Memory B cell (primary cell): ENCODE measurements at places on chromosomes 7 and 10.

DNA sequence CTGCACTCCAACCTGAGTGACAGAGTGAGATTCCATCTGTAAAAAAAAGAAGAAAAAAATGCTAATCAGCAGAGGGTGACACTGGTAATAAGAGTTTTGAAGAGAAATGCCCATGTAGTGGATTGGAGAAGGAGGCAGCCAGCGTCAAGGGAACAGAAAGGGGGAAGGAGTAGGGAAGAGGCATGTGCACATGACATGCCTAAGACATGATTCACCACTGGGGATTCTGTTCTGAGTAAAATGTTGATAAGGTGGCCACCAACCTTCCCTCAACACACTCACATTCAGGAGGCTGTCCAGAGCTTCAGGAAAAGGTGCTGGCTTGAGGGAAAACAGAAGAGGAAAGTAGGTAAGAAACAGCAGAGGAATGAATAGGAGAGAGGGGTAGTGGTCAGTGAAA, 39.9 kb downstream of the AKR1D1 start:
- no peak for DNase-seq

DNA sequence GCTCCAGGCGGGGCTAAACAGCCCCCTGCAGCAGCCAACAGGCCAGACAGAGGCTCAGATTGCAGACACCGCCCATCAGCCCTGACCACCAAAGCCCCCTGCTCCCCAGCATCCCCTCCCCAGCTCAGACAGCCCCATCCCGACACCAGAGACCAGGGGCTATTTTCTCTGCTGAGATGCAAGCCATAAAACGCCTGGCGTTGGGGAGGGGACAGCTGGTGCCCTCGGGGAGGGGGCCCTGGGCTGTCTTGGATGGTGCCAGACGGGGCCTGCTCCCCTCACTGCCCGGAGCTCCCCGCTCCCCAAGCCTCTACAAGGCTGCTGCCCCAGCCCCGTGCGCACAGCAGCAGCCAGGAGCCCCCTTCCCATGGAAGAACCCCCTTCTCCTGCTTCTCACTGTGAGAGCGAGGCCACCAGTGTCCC, 31.8 kb downstream of the GET4 start:
- DNase-seq = no peak

- no peak for DNase-seq
Measured at GRCh38 chr10:17216217-17216900, 11.7 kb upstream of the VIM start.

DNA sequence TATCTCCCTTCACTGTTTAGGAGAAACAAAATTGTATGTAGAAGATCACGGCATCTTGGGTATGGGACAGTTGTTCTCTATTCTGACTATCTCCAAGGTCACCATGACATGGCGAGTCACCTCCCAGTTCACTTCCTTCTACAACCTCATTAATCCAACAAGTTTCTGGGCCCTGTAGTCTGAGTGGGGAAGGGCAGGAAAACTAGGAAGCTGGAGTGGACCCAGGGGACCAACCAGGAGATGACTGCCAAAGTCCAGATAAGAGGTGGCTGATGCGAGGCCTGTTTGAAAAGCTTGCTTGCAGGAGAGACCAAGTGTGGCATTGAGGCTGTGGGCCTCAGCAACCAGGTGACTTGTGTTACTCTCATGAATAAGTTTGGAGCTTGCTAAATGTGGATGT, 584.9 kb downstream of the TNS3 start:
- DNase-seq = no peak

- DNase-seq = no peak
Measured at GRCh38 chr7:24017519-24017918, 266.5 kb upstream of the NPY start.

- no peak for DNase-seq
Measured at GRCh38 chr7:71543396-71543795, 411.5 kb downstream of the GALNT17 start.

DNA sequence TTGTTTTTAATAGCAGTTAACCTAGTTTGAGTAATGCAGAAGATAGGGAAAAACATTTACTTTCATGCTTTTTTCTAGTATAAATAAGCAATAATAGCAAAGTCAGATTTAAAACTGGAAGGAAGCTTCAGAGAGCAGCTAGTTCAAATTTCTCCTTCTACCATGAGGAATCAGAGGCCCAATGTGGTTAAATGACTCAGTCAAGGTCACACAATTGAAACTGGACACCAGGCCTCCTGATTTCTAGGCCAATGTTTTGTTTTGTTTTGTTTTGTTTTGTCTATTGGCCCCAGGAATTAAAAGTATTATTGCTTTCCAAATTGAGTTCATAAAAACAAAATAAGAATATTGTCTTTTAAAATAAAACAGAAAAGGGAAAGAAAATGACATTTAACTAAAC, 122.3 kb downstream of the TRIL start:
- DNase-seq = no peak

DNA sequence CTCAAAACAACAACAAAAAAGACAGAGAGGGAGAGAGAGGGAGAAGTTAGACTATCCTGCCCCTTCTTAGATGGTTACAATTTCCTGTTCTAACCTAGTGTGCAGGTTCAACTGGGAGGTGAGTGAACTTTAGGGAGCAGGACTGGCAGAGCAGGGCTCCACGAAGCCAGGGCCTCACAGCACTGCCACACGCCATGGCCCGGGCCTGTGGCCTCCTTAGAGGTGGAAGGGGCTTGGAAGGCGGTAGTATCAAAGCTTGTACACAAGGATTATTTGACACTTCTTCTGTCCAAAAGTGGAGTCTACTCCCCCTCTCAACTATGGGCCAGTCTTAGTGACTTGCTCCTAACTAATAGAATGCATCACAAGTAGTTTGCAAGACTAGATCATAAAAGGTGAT, 62.9 kb upstream of the TMEM72 start:
- no peak for DNase-seq

- no peak for DNase-seq
Measured at GRCh38 chr7:150515248-150516147, 826 bp downstream of the GIMAP7 start.
